NCI-H2029 (cell line): ENCODE measurements at places on chromosomes 7 and 10.

GRCh38 chr7:108875139-108875538, 305.5 kb downstream of the DNAJB9 start:
- DNase-seq, result no peak

DNA sequence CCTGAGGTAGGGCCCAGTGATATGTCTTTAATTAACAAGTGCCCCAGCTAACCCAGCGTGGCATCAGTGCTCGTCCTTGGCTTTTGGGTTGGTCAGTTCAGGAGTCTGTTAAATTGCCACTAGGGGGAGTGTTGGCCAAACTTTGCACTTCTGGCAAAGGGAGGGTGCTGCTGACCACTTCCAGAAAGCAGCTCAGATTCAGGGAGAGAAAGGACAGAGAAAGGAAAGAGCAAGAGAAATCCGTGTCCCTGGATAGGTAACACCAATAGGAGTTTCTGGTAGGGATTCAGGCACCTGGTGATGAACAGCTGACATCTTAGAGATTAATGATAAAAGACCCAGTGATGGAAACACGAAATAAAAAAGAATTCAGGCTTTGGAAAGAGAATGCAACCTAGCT, 243.1 kb upstream of the AOAH start:
- DNase-seq, result no peak

GRCh38 chr10:90430186-90430585, 427.7 kb downstream of the HTR7 start:
- no peak for DNase-seq

DNA sequence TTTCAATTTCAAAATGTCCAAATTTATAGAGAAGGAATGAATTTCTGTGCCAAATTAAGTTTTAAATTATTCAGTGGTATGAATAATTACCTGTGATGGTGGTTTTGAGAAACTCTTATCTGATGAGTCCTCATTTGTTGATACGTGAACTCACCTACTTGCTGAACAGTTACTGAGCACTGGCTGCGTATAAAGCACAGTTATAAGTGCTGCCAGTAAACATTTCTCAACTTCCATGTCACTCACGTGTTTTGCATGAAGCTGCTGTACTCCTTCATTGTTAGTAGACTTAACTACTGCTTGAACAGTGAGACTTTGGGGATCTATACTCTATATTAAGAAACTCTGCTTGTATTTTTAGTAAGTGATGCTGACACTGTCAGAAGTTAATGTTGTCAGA, 269.1 kb upstream of the FZD8 start:
- DNase-seq, result no peak

DNA sequence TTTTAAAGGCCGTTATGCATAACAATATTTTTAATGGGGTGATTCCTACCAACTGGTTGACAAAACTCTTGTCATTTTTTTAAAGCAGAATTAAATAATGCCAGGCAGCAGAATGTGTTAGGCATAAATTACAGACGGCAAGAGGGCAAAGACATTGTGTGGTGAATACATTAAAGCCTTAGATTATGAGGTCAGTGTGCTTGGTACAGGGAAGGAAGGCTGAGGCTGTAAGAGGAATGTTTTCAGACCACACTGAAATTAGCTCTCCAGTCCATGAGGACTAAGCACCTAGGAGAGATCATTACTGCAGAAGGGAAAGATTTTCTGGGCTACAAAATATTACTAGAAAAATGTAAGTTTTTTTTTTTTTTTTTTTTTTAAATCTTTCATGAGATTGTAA, 312.8 kb upstream of the PRKCQ start:
- no peak for DNase-seq

GRCh38 chr7:26863518-26864308, 677 bp downstream of the SKAP2 start:
- no peak for DNase-seq
